Right atrium auricular region (tissue), 2 donors: ENCODE measurements at places on chromosomes 4 and X. TPM values are rescaled to one million over a fixed set of nuclear protein-coding genes. Genes with fewer than 3 reads are reported as not detected.
A peak's percentile ranks its signal among the peaks of the same experiment; 100 is the strongest.

PASD1 gene
- not detected for total RNA-seq

ADAM29 gene
- not detected for total RNA-seq

CAPN6 gene
- 2.2 TPM for total RNA-seq

JCHAIN gene
- total RNA-seq = 2.7 TPM

GRCh38 chr4:16464651-16465050 lies 238.4 kb upstream of the TAPT1 start:
- H3K4me3 ChIP-seq = no peak overlapping the region
- no peak overlapping the region for H3K27ac ChIP-seq
- H3K27me3 ChIP-seq = no peaks in the 10 kb centered on the region

DNA sequence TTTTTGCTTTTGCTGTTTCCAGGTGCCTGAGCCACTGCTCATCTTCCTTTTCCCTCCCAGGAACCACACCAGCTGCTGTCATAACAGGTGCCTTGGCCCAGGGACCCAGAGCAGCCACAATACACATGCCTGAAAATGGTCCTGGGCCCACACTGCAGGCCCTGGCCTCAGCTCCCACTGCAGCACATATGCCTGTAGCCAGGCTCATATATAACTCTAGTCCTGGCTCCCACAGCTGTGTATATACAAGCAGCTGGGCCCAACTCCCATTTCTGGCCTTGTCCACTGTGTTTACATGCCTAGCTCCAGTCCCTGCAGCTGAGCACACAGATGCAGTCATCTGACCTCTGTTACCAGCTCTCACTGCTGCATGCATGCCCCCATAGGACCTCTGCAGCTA lies 930.5 kb downstream of the ADGRL3 start:
- H3K4me3 ChIP-seq = no peak overlapping the region
- no peak for DNase-seq
- no peaks in the 10 kb centered on the region for H3K4me1 ChIP-seq

- DNase-seq = no peak
- no peak overlapping the region for H3K27ac ChIP-seq
- no peaks in the 10 kb centered on the region for H3K27me3 ChIP-seq
- H3K4me3 ChIP-seq = no peak overlapping the region
Observed at GRCh38 chrX:137067147-137067546, 33.4 kb upstream of the GPR101 start.

GRCh38 chr4:147984065-147984777 lies 252.3 kb downstream of the ARHGAP10 start:
- DNase-seq = no peak
- H3K27me3 ChIP-seq = no peaks in the 10 kb centered on the region
- H3K36me3 ChIP-seq = no peaks in the 10 kb centered on the region
- H3K27ac ChIP-seq = peak overlapping the region; percentile 23
- H3K4me3 ChIP-seq = no peak overlapping the region

GRCh38 chrX:105565856-105566255 lies 256.5 kb upstream of the NRK start:
- no peaks in the 10 kb centered on the region for H3K4me1 ChIP-seq
- no peak overlapping the region for H3K27ac ChIP-seq
- H3K36me3 ChIP-seq = no peaks in the 10 kb centered on the region
- no peaks in the 10 kb centered on the region for H3K27me3 ChIP-seq
- H3K4me3 ChIP-seq = no peak overlapping the region
- no peak for DNase-seq

GRCh38 chr4:41939016-41939626 lies 3.9 kb downstream of the TMEM33 start:
- no peak overlapping the region for H3K27ac ChIP-seq
- H3K4me1 ChIP-seq = no peaks in the 10 kb centered on the region
- no peak for DNase-seq
- peaks cover 15% of the 10 kb centered on the region for H3K36me3 ChIP-seq

- peak overlapping the region; percentile 50 for H3K27ac ChIP-seq
- no peak for DNase-seq
- no peaks in the 10 kb centered on the region for H3K27me3 ChIP-seq
- H3K4me1 ChIP-seq = peaks cover 19% of the 10 kb centered on the region
Observed at GRCh38 chr4:139808808-139809756, 143.5 kb downstream of the MGST2 start.

- H3K4me1 ChIP-seq = no peaks in the 10 kb centered on the region
- no peaks in the 10 kb centered on the region for H3K36me3 ChIP-seq
- no peaks in the 10 kb centered on the region for H3K27me3 ChIP-seq
- no peak overlapping the region for H3K4me3 ChIP-seq
- DNase-seq = no peak
Observed at GRCh38 chr4:126395664-126396063, 1080.9 kb downstream of the FAT4 start.
